ENCODE measurements at places on chromosomes 6 and 20.

GRCh38 chr20:51195419-51195901 lies 172.6 kb upstream of the KCNG1 start:
- peak; percentile 40 for DNase-seq

DNA sequence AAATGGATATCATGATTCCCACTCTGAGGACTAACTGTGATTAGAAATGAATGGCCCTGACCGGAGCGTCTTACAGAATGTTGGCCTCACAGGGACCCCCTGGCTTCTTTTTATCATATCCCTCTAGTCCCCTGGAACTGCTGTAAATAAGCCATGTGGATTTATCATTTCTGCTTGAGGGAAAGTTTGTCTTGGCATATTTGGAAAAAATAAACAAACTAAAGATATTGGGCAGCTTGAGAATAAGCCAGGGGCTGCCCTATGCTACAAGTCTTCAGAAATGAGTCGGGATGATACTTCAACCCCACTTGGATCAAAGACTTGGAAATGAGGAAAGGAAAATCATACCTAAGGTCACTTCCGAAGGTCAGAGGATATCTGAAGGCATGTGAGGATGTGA lies 179.1 kb downstream of the THBS2 start:
- DNase-seq, result no peak

- peak; percentile 84 for DNase-seq
These were observed 1.1 kb upstream of the TPD52L2 start for GRCh38 chr20:63863798-63864544.

GRCh38 chr6:36126121-36126520 lies 4.2 kb upstream of the MAPK13 start:
- no peak for DNase-seq

DNA sequence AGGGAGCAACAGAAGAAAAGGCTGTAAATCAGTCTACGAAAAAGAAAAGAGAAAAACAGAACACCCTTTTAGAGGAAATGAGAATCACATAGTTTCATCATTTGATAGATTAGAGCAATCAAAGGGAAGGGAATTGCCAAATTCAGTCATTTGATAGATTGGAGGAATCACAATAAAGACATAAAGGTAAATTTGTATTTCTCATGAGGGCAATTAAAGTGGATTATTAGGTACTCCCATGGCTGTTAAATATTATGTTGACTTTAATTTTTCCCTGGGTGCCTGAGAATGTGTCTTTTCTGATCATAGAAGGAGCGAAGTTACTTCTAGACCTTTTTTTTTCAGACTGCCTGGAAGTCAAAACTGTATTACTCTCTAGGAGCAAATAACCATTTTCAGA lies 1145.7 kb downstream of the EPHA7 start:
- DNase-seq, result no peak

- peak; percentile 52 for DNase-seq
These were observed 87.4 kb upstream of the BHLHE23 start for GRCh38 chr20:63093966-63094766.

DNA sequence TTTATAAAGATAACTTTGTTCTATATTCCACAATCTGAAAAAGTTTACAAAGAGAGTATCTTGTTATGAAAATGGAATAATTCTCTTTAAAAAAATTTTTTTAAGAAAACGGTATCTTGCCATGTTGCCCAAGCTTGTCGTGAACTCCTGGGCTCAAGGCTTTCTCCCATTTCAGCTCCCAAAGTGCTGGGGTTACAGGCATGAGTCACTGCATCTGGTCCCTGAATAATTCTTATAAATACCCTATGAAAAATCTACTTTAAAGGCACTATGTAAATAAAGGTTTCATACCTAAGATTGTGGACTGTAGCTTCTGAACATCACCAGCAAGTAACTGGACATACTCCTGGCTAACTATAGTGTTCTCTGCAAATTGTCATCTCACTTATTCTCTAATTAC lies 60.3 kb downstream of the SAMD3 start:
- no peak for DNase-seq

DNA sequence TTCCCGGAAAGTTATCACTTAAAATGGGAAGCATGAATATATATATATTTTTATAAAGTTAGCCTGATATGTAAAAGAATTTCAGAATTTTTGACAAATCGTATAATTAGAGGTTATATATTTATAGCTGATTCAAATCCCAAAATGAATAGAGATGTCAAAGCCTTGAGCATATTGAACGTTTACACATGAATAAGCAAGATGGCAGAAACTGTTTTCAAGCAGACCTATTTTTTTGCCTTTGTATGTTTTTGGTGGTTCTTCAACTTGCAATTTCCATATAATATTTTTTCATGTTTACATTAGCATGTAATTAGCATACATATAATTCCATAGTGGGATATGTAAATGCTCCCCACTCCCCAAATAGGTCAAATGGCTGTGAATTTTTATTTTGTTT lies 189.9 kb downstream of the PRL start:
- no peak for DNase-seq

DNA sequence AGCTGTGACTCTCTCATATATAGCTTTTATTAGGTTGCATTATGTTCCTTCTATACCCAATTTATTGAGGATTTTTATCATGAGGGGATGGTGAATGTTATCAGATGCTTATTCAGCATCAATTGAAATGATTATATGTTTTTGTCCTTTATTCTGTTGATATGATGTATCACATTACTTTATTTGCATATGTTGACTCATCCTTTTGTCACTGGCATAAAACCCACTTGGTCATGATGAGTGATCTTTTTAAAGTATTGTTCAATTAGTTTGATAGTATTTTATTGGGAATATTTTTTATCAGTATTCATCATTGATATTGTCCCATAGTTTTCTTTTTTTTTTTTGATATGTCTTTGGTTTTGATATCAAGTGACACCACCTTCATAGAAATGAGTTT lies 529.9 kb downstream of the MMUT start:
- no peak for DNase-seq

- no peak for DNase-seq
These were observed 113.1 kb upstream of the MTHFD1L start for GRCh38 chr6:150752409-150752808.

GRCh38 chr20:50496773-50497385 lies 13.3 kb upstream of the PTPN1 start:
- DNase-seq, result no peak

GRCh38 chr6:31901415-31901952 lies 402 bp downstream of the ZBTB12 start:
- DNase-seq, result peak; percentile 54

DNA sequence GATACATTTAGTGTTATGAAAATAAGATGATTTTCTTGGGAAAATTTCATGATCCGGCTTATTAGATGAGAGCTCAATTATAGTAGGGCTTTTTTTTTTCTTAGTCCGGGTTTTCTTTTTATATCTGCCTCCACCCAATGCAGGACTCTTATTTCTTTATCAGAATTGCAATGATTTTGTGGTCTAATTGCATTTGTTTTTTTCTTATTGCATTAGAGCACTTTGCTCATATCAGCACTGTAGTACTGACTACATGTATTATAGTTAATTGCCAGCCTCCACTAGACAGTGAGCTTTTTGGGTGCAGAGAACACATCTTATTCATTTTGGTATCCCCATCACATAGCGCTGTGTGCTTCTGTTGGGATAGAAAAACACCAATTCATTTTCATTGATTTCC lies 50.0 kb downstream of the FBXO5 start:
- DNase-seq, result no peak

- no peak for DNase-seq
These were observed 34.7 kb downstream of the KIAA1755 start for GRCh38 chr20:38225900-38226263.

GRCh38 chr20:19431906-19432305 lies 219.5 kb downstream of the SLC24A3 start:
- peak; percentile 35 for DNase-seq

DNA sequence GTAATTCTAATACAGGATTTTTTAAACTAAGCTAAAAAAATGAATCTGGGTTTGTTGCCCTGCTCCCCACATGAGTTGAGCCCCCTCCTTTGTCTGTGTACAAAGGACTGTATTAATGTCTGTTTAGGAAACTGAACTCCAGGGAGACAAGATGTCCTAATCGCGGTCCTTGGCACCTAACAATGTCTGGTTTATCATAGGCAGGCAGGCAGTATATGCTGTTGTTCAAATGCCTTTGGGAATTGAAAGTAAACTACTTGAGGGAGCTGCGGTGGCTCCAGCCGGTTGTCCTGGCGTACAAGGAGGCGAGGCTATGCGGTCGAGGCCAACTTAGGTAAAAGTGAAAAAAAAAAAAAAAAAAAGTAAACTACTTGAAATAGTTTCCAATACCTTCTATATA lies 98.5 kb downstream of the TULP4 start:
- DNase-seq, result no peak

DNA sequence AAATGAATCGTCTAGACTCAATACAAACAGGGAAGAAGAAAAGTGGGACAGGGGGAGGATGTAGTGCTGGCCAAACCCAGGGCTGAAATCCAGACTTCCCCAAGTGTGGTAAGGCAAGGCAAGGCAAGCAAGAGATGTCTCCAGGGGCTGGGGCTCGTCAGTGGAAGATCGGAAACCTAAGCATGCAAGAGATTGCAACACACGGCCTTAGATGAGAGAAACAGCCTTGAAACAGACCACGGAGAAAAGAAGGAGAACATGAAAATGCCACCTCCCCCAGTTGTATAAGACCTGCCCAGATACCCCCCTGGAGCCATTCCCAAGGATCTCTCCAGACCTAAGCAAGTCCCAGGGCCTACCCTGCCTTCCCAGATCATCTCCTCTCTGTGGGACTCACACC lies 20.0 kb downstream of the VEGFA start:
- no peak for DNase-seq

DNA sequence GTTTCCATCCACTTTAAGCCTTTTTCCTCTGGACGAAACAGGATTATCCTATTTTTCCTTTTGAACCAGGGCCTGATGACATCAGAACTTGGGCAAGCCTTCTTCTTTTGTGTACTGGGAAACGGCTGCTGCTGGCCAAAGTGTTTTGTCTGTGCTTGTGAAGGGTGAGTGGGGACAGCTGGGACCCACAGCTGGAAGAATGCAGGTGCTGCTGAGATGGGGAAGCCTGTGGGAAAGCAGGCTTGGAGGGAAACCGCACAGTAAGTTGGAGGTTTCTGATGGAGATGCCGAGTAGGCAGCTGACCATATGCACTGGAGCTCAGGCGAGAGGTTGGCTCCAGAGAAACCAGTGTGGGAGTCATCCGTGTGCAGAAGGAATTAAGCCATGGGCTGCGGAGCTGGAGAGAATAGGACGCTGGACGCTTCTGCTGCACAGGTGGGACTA lies 8.5 kb upstream of the PSMG4 start:
- DNase-seq, result no peak

- peak; percentile 25 for DNase-seq
These were observed 130.8 kb downstream of the SYCP2 start for GRCh38 chr20:59802471-59803221.

DNA sequence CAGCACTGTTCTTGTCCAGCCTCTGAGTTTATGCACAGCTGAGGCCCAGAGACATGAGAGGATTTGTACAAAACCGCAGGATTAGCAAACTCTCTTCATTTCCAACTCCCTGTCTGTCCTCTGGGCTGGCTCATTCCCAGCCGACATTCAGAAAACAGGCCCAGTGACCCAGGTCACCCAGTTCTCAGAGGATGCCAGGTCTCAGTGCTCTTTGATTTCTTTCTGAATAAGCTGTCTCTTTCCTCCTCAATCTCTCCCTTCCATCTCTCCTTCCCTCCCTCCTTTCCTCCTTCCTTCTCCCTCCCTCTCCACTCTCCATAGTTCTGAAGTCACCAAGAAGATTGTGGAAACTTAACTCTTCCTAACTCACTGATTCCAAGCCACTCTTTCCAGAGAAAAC lies 372.7 kb upstream of the SULF2 start:
- no peak for DNase-seq

DNA sequence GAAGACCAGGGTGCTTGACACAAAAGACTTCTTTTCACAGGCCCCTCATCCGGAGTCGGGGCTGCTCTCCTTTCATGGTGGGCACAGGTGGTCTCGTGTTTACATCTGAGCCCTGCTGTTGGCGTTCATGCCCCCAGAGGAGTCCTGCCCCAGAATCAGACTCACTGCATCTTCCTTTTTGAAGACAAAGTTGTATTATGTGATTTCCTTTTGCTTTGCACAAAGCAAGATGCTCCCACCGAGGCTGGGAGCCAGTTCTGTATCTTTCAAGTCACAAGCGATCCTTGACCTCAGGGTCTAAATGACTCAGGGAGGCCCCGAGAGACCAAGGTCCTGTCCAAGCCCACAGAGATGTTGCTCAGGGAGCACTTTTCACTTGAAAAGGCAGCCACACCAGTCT lies 330.5 kb downstream of the THBS2 start:
- peak; percentile 31 for DNase-seq

DNA sequence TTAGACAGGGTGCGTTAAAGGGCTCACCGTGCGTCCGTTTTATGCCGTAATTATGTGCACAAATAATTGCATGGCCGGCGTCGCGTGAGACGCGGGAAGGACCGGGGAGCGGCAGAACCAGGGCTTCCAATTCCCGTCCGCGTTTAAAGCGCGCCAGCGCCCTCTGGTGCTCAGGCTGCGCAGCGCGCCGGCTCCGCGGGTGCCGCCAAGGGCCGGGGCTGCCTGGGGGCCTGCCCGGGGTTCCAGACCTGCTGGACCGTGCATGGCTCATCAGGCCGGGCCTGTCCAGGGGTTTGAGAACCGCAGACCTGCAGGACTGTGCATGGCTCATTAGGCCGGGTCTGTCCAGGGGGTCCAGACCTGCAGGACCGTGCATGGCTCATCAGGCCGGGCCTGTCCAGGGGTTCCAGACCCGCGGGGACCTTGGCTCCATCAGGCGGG lies 369.0 kb downstream of the THBS2 start:
- peak; percentile 77 for DNase-seq

- no peak for DNase-seq
These were observed 1226.1 kb downstream of the GRIK2 start for GRCh38 chr6:102619585-102619984.

All from islet precursor cell (in vitro differentiated cells).